ENCODE measurements at places on chromosomes 7 and 10.

GRCh38 chr7:158403013-158403821 is 184.4 kb downstream of the PTPRN2 start:
- no peak for DNase-seq

GRCh38 chr10:117938104-117938503 is 108.6 kb downstream of the RAB11FIP2 start:
- DNase-seq = no peak

DNA sequence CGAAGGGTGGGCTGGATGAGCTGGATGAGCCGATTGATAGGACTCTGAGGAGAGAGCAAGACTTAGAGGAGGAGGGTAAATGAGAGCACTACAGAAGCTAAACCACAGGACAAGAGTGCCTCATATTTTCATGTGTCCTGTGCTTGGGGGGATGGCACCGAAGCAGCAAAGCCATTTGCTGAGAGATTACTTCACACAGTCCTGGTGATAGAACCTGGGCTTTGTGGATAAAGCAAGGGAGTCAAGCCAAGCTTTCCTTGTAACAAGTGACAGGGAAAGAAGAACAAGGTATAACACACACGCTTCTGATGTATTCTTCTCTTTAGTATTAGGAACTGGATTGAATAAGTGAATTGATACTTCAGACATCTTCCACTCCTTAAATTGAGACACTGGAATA is 253.7 kb downstream of the ANKRD7 start:
- DNase-seq = no peak

DNA sequence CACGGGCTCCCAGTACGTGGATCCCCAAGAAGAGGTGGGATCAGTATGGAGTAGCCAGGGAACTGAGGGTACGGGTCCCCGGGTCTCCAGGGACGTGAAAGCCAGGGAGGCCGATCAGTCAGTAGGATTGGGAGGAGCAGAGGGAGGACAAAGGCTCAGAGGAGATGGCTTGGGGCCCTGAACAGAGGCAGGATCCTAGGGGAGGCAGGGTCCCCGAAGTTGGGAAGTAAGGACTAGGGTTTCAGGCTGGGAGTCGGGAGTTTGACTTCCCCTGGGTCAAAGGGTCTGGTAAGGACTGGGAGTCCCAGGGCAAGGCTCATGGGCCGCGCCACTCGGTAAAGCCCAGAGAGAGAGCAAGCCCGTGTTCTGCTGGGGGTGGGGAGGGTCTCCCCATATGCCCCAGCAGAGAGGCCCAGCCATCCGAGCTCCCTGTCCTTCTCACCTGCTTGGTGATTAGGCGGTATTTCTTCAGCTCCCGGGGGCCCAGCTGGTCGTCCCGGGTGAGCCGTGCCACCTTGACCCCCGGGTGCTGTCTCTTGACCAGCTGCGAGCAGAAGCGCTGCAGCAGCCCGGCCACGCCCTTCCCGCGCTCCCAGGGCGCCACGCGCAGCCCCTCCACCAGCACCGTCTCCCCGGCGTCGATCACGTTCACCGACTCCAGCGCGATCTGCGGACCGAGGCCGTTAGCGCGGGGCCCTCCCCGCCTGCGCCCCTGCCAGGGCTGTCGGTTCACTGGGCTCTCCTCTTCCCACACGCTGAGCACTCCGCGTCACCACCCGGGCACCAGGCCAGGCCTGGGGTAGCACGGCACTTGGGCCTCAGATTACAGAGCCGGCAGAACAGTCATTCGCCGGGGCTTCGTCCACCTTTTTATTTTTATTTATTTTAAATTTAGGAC is 7.0 kb downstream of the NAT16 start:
- no peak for DNase-seq

DNA sequence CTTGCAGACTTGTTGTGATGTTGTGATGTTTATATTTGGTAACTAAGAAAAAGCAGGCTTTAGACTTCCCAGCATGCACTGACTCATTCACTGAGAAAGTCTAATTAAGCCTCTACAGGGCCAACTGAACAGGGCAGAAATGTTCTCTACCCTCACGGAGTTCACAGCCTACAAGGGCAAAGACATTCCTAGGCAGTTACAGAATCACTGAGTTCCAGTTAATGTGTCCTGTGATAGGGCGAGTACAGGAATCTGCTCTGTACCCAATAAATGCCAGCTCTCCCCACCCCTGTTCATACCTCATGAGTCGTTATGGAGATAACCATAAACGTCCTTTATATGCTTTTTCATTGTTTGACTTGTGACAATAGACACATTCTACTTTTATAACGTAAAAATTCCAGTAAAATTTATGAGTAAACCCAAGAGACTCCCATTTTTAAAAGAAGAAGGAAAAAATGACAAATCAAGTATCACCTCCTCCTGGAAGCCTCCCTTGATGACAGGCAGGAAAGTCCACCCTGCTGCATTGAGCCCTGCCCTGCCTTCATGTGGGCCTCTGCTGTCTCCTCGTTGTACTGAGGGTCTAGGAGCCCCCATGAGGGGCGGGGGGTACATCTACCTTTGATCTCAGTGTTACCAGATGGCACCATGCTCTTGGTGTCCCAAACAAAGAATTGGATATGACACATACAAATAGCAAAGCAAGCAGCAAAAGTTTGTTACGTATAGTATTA is 14.3 kb downstream of the MUC12 start:
- DNase-seq = no peak

DNA sequence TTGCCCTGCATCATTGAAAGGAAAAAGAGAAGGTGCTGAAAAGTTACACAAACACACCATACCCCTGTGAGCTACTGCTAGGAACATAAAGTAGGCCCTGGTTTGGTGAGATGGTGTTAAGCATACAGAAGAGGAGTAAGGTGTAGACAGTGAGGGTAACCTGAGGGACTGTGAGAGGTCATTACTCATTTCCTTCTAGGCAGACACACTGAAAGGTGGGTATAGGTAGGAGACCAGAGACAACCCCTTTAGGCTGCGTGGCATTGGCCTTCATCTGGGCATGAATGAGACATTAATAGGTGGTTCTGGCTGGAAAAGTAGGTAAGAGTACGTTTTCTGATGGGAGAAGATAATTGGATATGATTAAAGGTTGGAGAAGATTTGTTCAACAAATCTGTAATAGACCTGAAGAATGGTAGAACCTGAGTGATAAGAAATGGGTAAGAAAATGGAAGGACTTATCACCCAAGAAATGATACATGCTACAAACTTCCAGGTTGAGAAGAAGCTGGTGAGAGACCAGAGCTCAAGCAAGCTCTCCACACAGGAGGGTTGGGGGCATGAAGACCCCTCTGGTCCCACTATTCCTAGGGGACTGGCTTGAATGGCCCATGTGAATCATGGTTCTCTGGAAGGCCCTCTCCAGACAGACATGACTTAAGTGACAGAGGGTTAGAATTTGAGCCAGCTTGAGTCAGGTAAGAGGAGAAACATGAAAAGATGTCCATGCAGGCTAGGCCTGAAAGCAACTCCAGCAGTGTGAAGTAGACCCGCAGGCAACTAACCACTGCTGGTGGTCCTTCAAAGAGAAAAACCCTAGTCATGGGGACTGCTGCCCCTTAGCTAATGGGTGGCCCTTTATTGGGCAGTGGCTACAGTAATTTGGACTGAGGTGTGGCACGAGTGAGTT is 3.8 kb downstream of the COMTD1 start:
- DNase-seq = no peak

DNA sequence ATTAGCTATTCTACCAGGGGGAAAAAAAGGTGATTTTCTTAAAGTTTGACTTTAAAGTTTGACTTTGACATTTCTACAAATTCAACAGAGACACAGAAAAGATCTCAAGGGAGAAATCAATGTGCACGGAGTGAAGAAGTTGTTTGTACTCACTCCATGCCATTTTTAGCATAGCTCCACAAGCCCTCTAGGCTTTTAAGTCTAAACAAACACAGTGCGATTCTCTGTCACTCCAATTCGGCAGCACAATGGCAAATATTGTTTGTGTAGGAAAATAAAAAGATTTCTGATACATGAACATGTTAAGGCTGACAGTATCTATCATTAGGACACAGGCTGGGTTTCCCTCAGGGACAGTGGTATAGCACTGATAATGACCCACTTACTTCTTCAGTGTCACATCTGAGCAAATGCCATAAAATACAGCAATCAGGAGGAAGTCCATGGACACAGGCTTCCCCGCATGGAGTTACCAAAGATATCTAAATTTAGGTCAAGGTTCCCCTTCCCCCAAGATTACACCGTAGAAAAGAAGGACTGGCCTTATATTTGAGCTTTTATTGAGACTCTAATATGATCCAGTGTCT is 28.0 kb downstream of the GSAP start:
- no peak for DNase-seq

DNA sequence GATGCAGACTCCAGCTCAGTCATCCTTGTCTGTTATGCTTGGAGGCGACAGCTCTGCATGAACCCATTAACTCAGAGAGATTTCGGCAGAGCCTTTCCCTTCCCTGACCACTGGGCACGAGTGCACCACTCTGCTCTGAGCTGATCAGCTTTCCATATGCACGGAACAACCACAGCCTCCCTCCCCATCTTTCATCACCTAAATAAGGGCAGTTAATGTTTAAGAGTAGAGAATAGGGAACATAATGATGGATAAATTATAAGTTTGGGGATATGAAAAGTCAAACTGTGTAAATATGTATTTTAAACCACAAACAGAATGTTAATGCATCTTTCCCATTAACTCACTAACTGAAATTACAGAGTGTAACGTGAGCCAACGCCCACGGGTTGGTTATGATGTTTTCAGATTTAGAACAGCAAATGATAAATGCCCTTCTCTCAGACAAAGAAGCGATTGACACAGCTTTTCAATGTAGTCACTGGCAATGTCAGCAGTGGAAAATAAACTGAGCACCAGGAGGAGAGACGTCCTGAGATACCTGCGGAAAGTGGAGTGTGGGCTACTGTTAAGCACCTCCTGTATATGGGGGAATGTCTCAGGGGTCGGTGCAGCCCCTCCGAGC is 658.2 kb downstream of the LRMDA start:
- DNase-seq = no peak

- DNase-seq = no peak
Measured at GRCh38 chr7:117308891-117309290, 14.0 kb downstream of the WNT2 start.

DNA sequence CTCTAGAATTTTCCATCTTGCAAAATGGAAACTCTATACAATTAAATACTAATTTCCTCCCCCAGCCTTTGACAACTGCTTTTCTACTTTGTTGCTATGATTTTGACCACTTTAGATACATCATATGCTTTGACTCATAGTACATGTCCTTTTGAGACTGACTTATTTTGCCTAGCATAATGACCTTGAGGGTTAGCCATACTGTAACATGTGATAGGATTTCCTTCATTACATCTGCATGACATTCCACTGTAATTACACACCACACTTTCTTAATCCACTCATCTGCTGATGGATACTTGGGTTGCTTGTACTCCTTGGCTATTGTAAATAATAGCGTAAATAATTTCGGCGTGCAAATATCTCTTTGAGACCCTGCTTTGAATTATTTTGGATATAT is 127.7 kb downstream of the JAZF1 start:
- no peak for DNase-seq

DNA sequence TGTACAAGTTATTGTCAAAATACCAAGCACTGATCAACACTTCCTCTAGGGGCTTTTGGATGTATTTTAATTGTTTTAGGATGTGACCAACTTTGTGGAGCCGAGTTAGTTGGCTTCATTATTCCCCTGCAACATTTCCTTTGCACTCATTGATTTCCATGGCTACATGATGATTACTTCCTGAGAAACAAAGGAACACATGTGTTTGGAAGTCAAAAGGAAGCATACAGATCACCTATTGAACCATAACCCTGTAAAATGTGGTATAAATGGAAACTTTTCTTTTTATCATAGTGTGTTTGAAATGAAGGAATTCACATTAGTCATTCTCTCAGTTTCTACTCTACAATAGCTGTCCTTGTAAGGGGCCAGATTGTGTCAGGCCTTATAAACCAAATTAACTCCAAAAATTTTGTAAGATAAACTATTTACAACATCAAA is 32.2 kb upstream of the EXOC6 start:
- no peak for DNase-seq

DNA sequence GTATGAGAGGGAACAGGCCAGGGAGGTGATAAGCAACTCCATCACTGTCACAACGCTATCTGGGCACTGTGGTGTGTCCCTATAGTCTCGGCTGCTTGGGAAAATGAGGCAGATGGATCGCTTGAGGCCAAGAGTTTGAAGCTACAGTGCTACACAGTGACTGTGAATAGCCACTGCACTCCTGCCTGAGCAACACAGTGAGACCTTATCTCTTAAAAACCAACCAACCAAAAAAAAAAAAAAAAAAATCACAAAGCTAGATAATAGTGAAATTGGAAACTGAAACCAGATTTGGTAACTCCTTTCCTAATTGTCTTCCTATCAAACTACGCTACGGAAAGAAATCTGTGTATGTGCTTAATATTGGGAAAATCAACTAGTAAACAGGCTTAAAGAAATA is 14.1 kb downstream of the MICU1 start:
- DNase-seq = no peak

GRCh38 chr7:106216923-106217542 is 67.8 kb downstream of the NAMPT start:
- no peak for DNase-seq

GRCh38 chr7:144830024-144830785 is 5.6 kb downstream of the TPK1 start:
- no peak for DNase-seq

- no peak for DNase-seq
Measured at GRCh38 chr10:95327367-95327766, 36.6 kb upstream of the PDLIM1 start.

DNA sequence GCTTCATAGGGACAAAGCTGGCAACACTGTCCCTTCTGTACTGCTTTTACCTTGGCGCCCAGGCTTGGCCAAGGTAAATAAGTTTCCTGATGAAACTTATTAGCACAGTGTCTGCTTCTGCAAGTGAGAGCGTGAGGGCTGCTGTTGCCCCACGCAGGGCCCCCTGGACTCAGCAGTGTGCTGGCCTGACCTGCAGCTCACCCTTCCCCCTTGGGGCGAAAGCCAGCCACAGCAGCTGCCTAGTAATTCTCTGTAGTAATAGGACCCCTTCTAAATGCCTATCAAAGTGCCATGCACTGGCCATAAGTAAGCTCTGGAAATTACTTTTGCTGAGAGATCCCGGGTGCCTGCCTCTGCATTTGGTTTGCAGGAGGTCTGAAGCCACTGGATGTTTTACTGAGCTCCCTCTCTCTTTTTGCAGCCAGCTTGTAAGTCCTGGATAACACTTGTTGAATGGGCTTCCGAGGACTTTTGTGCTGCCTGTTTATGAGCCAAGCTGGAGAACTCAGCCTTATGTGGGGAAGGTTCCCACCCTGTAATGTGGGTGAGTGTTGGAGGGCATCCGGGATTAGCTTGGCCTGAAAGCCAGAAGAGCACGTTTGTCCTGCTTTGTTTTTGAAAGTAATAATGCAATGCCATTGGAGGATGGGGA is 293.9 kb downstream of the C7orf25 start:
- DNase-seq = no peak

DNA sequence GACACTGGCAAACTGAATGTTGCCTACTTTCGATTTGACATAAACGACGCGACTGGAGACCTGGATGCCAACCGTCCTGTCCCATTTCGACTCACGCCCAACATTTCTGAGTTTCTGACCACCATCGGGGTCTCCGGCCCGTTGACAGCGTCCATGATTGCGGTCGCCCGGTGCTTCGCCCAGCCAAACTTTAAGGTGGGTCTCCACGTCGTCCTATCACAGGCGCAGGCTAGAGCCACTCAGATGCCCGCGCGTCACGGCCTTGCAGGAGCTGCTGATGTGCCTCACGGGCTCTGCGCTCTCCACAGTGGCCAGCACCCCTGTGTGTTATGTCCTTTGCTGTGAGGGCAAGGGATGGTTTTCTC is 132.6 kb downstream of the SMURF1 start:
- no peak for DNase-seq

- no peak for DNase-seq
Measured at GRCh38 chr10:3478153-3478552, 305.6 kb upstream of the PITRM1 start.

Data from right renal cortex interstitium (tissue), 3 donors.